ENCODE measurements at places on chromosomes 3 and 15.

DNA sequence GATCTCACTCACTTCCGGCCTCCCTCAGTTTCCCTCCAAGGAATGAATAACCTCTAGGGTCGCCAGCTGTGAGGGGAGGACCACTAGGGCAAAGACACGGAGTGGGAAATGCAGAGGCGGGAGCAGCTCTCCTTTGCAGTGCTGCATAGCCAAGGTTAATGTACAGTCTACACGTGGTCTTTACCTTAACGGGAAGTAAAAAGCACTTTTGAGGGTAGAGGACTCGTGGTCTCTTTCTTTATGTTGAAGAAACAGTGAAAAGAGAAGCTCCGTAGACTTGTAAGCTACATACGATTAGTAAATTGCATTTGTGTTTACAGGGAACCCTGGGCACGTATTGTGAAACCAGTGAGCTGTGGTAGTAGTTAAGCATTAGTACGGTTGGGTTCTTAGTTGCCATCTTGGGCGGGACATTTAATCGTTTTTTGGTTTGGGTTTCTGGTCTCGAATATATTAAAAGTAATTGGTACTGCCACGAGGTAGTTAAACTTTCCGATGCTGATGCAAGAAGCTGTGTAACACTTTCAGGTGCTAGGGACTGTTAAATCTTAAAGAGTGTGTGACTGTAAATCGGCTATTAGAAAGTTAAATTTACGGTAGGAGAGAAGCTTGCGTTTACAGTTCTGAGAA is 828 bp downstream of the U2SURP start:
- peak; percentile 20 for DNase-seq

DNA sequence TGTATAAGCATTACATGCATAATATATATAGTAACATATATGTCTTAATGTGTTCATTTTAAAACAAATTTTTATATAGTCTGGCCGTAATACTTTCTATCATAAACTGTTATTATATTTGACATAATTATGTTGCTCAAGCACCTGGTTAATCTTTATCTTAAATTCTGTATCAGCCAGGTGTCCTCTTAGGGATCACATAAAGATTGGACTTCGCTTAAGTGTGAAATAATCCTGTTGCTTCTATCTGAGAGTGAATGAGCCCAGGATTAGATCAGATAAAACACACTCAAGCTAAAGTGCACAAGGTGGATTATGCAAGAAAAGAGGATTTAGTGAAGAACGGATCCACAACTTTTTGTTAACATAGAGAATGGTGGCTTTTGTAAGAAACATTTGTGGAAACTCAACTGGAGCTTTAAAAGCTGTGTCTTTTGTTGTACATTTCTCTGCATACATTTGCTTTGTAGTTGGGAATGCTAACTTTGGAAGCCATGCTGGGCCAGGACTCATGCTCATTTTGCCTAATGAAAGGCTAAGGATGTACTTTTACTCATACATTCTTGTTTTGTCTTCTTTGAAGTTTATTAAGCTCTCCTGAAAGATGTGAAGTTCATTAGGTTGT is 437.8 kb downstream of the ZIC1 start:
- no peak for DNase-seq

- no peak for DNase-seq
These were observed 277.2 kb downstream of the CHST2 start for GRCh38 chr3:143396790-143397189.

DNA sequence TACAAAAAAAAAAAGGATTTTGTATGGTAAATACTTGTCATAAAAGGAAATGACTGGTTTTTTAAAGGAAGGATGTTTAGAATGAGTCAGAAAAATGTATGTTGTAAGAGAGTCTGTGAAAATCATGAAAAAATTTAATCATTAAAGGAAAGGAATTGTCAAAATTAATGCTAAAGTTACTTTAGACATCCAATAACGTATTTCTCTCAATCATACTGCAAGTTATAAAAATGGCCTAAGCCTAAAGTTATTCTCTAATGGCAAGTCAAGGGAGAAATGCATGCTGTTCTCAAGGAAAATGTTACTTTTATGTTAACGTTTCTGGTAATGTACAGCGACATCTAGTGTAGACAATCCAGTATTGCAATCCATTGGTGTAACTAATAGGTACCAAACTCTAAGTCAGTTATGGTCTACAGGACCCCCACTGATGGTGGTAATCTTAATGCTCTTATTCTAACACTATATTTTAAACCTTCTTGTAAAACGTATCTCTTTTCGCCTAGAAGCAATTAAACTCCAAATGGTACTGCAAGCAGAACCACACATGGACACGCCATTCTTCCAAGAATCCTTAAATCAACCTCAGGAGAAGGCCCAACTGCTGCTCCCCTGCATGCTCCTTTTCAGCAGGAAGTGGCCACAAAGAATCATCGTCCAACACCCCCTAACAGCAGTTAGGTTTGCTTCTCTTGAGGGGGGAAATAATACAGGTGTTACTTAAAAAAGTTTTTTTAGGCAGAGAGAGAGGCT is 35.2 kb downstream of the NCEH1 start:
- peak; percentile 62 for DNase-seq

GRCh38 chr3:151357463-151357850 is 27.1 kb downstream of the P2RY12 start:
- no peak for DNase-seq

- DNase-seq, result peak; percentile 27
These were observed 510.0 kb downstream of the ROBO1 start for GRCh38 chr3:79257791-79258190.

GRCh38 chr3:72892870-72893269 is 5.0 kb downstream of the GXYLT2 start:
- no peak for DNase-seq

DNA sequence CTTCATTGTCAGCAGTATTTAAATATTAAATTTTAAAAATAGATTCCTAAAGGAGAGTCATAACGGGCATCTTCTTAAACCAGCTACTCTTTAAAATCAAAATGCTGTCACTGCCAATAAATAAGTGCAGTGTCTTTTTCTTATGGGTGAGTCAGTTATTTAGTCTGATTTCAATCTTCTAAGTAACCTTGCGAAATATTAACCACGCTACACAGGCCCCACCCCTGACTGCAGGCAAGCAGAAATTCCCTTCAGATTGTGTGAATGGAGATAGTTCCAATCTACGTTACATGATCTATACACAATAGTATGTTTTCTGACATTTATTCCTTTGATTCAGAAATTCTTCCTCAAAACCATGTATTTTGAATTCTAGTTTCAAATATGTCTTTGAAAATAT is 141.5 kb downstream of the GADL1 start:
- DNase-seq, result peak; percentile 66

All from EH (cell line).